Stimulated activated CD8-positive, alpha-beta memory T cell treated with anti-CD3 and anti-CD28 coated beads, Interleukin-2, amount 100 ng/mL, for 1 hour (primary cell): ENCODE measurements at places on chromosomes 2 and 18.

DNA sequence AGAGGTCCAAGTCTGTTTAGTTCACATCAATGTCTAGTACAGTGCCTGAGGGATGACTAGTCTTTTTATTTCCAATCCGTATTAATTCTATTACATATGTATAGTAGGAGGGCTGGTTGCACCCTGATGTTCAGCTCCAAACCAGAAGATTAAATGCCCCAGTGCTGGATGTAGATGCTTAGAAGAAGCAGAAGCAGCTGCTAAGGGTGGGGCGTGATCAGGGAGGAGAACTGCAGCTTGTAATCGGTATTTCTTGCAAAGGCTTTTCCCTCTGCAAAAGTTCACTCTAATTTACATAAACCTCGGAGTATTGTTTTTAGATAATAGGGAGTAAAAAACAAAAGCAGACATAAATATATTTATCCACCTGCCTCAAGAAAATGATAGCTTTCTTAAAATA is 145.3 kb upstream of the ITGA4 start:
- no peak for DNase-seq

GRCh38 chr2:8566155-8566670 is 115.6 kb upstream of the ID2 start:
- DNase-seq, result no peak

DNA sequence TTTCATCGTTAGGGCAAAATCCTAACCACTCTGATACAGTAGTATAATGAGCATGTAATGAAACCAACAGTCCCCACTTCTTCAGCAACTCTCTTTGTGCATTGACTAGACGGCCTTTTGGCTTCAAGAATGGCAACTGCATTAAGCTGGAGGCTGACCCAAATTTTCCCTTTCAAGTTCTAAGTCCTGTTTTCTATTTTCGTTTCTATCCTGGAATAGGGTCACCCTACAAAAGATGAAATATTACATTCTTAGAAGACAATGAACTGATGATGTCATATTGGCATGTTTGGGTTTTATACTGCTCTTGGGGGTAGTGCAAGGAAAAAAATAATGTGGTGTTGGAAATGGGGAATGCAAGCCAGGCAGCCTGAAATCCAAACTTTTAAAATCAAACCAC is 254.4 kb downstream of the ETAA1 start:
- DNase-seq, result no peak

GRCh38 chr2:102129951-102130646 is 12.4 kb upstream of the IL1R1 start:
- no peak for DNase-seq

- DNase-seq, result no peak
Measured at GRCh38 chr18:39966275-39966674, 1988.8 kb upstream of the PIK3C3 start.

GRCh38 chr2:11498543-11499034 is 32.6 kb upstream of the E2F6 start:
- DNase-seq, result no peak

DNA sequence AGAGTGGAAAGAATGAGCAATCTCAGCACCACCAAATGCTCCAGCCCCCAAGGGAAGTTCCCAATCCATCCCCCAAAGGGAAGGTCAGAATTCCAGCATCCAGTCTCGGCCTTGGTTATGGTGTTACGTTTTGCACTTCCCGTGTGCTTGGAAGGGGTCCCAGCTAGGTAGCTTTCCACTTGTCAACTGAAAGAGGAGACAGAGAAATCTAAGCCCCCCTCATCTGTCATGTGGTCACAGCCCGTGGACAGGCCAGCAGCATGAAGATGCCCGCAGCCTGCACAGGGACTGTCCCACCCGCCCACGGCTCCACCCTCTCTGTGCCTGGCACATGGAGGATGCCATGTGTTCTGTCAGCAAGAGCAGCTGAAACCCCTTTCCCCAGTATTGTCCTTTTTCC is 32.1 kb downstream of the RHOB start:
- no peak for DNase-seq

DNA sequence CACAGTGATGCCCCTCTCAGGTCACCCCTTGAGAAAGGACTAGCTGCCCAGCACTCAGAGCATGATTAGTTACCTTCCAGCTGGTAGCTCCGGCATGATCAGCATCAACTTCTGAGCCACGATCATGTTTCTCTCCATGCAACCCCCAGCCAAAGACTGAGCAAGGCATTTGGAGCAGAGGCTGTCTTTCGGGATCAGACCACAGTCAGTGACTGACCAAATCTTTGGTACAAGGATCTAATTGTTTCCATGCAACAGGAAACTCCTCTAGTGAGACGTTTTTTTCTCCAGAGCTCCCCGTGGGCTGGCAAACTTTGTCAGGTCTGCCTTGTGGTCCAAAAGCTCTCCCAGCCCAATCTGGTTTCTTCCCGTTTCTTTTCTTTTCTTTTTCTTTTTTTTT is 244.3 kb downstream of the METTL4 start:
- DNase-seq, result no peak
